ENCODE measurements at places on chromosomes 13 and 19. TPM values are rescaled to one million over a fixed set of nuclear protein-coding genes. Genes with fewer than 3 reads are reported as not detected.

DNA sequence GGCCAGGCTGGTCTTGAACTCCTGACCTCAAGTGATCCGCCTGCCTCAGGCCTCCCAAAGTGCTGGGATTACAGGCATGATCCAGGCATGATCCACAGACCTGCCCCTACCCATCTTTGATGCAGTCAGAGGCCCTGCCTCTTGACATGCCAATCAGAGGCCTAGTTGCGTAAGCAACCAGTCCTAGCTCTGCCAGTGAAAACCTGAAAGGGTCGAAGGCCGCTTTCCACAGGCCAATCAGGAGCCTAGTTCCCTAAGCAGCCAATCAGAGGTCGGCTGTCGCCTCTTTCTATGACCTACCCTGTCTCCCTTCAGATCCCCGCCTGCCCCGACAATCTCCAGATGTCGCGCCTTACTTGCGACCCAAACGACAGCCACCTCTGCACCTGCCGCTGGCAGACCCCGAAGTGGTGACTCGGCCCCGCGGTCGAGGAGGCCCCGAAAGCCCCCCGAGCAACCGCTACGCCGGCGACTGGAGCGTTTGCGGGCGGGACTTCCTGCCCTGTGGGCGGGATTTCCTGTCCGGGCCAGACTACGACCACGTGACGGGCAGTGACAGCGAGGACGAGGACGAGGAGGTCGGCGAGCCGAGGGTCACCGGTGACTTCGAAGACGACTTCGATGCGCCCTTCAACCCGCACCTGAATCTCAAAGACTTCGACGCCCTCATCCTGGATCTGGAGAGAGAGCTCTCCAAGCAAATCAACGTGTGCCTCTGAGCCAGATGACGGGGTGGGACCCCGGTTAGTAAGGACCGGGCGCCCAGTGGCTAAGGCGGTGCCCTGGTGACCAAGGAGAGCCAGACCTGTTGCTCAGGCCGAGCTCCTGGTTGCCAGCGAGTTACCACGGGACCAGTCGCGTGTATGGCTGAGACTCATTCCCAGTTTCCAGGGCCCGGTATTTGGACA lies 6.3 kb downstream of the SYDE1 start:
- no peak overlapping the region for H3K4me3 ChIP-seq
- H3K36me3 ChIP-seq: no peaks in the 10 kb centered on the region
- H3K27ac ChIP-seq: no peak overlapping the region
- no peak for DNase-seq
- H3K27me3 ChIP-seq: no peaks in the 10 kb centered on the region
- 0 out of 2 replicates have a peak, but pooled peaks cover 3% of the 10 kb centered on the region for H3K4me1 ChIP-seq

- no peaks in the 10 kb centered on the region for H3K36me3 ChIP-seq
- H3K4me3 ChIP-seq: peak overlapping the region; percentile 27
- DNase-seq: no peak
- H3K27me3 ChIP-seq: no peaks in the 10 kb centered on the region
- H3K27ac ChIP-seq: no peak overlapping the region
These were observed 1.1 kb downstream of the CNN1 start for GRCh38 chr19:11539495-11540365.

DNA sequence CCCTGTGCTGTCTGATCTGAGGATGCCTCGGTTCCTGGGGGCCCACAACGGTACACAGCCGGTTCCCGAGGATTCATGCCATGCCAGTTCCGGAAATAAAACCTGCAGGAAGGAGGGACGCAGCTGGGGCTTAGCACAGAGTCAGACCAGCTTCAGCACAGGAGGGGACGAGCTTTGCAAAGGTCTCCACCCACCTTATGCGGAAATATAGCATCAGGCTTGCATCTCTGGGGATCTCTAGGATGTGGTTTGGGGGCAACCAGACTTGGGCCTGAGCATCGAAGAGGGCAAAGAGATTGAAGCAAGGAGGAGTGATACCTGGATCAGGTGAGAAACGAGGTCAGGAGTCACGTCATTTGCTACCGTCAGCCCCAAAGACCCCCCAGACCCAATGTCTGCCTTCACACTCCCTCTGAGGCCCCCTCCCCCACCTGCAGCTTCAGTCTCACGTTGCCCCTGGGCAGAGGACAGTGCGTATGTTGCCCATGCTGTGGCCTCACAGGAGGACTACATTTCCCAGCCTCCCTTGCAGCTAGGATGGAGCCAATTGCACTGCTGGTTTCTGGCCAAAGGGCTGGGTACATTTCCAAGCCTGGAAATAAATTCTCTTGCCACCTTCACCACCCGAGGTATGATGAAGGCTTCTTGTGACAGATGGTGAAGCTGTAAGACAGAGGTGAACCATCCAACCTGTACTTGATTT lies 12.1 kb downstream of the TYK2 start:
- no peak overlapping the region for H3K4me3 ChIP-seq
- peaks cover 4% of the 10 kb centered on the region for H3K36me3 ChIP-seq
- H3K4me1 ChIP-seq: no peaks in the 10 kb centered on the region
- no peaks in the 10 kb centered on the region for H3K27me3 ChIP-seq
- no peak overlapping the region for H3K27ac ChIP-seq
- no peak for DNase-seq

NALCN gene
- total RNA-seq: not detected

DNA sequence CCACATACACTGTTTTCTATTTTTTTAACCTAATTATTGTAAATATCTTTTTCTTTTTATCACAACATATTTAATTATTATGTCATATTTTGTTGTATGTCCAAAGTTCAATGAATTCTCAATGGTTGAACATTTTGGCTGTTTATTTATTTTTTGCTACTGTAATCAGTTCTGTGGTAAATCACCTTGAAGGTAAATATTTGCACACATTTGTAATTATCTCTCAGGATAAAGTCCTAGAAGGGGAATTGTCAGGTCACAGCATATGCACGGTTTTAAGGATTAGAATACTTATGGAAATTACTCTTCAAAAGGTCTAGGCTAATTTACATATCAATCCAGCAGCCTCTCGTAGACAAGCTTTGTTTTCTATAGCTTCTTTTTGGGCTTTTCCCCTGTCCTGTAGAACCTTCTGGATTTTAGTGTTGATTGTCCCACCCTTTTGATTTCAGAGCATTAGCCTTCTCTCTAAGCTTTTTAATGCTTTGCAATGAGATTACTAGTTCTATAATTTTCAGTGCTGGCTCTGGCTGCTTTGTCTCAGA lies 362.6 kb downstream of the KCNRG start:
- DNase-seq: no peak
- no peak overlapping the region for H3K27ac ChIP-seq
- 0 out of 2 replicates have a peak, but pooled peaks cover 2% of the 10 kb centered on the region for H3K36me3 ChIP-seq
- no peaks in the 10 kb centered on the region for H3K27me3 ChIP-seq

- H3K27ac ChIP-seq: peak overlapping the region; percentile 71
- no peak for DNase-seq
- no peaks in the 10 kb centered on the region for H3K27me3 ChIP-seq
- no peaks in the 10 kb centered on the region for H3K36me3 ChIP-seq
- peaks cover 15% of the 10 kb centered on the region for H3K4me1 ChIP-seq
These were observed 231.6 kb upstream of the IRS2 start for GRCh38 chr13:110018009-110018408.

DNA sequence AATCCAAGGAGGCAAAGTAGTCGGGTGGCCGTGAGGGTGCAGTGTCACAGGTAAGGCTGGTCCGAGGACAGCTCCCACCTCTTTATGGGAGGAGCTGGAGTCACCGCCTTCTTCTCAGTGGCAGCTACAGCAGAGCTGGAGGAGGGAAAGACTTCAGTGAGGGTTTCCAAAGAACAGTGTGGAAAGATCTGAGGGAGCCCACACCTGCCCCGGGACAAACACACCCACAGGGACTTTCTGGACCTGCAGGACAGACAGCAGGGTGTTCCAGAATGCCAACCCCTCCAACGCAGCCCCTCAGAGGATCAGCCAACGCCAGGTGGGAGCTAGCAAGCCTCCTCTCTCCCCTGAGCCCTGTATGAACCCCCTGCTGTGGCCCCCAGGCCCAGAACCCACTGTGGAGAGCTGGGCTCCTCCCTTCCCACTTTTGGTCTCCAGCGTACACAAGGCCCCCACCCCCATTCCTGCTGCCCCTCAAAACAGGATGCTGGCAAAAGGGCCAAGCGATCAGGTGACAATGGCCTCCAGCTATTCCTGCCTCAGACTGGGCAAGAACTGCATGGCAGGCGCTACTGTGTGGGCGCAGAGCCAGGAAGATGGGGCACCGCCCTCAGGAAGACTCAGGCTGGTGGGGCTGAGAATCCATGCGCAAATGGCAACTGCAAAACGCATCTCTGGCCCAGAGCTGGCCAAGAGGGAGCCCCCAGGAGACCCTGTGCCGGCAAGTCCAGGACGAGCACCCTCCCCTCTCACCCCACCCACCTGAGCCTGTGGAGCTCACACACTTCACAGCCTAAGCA lies 3.5 kb upstream of the CD320 start:
- H3K36me3 ChIP-seq: peaks cover 2% of the 10 kb centered on the region
- H3K4me1 ChIP-seq: no peaks in the 10 kb centered on the region
- H3K4me3 ChIP-seq: no peak overlapping the region
- no peak for DNase-seq

GRCh38 chr13:28581451-28581850 lies 77.5 kb upstream of the POMP start:
- no peaks in the 10 kb centered on the region for H3K27me3 ChIP-seq
- no peak overlapping the region for H3K27ac ChIP-seq
- DNase-seq: no peak

DNA sequence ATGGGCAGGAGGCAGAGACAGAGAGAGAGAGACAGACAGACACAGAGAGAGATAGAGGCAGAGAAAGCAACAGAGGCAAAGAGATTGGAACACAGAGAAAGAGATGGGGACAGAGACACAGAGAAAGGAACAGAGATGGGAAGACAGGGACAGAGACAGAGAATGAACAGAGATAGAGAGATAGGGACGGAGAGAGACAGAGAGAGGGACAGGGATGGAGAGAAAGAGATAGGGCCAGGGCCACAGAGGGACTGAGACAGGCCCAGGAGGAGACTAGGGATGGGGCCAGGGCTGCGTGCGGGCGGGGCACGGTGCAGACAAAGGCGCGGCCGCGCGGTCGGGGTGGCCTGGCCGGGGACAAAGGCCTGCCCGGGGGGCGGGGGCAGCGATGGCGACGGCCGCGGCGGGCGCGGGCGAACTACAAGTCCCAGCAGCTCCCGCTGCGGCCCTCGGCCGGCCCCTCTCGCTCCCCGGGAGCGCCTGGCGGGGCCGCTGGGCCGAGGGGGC lies at the start of gene ZNF358:
Gene ZNF358 (plus strand): TSS at position 459 of the 507 bp plus-strand sequence. CDS start 3,140 bp downstream, outside the sequence.
- H3K36me3 ChIP-seq: peaks cover 1% of the 10 kb centered on the region
- peak within 1 kb of the TSS; percentile 40 for H3K27ac ChIP-seq
- peak within 1 kb of the TSS; percentile 75 for H3K4me3 ChIP-seq
- H3K27me3 ChIP-seq: no peaks in the 10 kb centered on the region

GRCh38 chr13:76296751-76297150 lies 589.5 kb downstream of the KCTD12 start:
- no peaks in the 10 kb centered on the region for H3K4me1 ChIP-seq
- H3K27me3 ChIP-seq: no peaks in the 10 kb centered on the region
- no peak overlapping the region for H3K27ac ChIP-seq
- DNase-seq: no peak
- no peak overlapping the region for H3K4me3 ChIP-seq
- no peaks in the 10 kb centered on the region for H3K36me3 ChIP-seq

CD22 gene
- total RNA-seq: not detected

GRCh38 chr13:75635828-75636435 lies at the start of gene LMO7:
LMO7 (plus strand) TSS chr13:75636330; CDS start chr13:75636658, 328 bp downstream.
- peak within 1 kb of the TSS; percentile 57 for H3K4me3 ChIP-seq
- H3K27me3 ChIP-seq: no peaks in the 10 kb centered on the region
- peak; percentile 88 for DNase-seq
- no peaks in the 10 kb centered on the region for H3K36me3 ChIP-seq
- peaks cover 8% of the 10 kb centered on the region for H3K4me1 ChIP-seq
- H3K27ac ChIP-seq: peak within 1 kb of the TSS; percentile 42

DNA sequence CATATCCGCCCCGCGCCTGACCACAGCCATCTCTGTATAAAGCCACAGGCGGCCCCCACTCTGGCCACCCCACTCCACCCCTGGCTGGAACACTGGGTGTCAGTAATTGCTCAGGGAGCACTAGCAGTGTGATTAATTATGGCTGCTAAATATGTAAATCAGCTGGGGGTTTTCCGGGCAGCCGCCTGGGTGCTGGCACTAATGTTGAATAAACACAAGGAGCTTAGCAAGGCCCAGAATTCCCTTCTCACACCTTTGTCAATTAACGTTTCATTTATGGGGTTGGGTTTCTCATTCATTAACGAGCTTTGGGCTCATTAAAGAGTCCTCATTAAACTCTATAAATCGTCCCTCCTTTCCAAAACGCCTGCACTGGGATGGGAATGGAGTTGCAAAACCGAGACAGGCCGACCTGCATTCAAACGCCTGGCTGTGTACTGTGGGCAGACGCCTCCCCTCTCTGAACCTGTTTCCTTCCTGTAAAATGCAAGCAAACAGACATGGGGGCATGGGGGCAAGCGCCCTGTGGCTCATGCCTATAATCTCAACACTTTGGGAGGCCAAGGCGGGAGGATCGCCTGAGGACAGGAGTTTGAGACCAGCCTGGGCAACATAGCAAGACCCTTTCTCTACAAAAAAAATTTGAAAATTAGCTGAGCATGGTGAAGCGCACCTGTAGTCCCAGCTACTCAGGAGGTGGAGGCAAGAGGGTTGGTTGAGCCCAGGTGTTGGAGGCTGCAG lies 17.7 kb upstream of the OLFM2 start:
- DNase-seq: no peak
- no peak overlapping the region for H3K4me3 ChIP-seq
- H3K36me3 ChIP-seq: no peaks in the 10 kb centered on the region
- no peak overlapping the region for H3K27ac ChIP-seq

DNA sequence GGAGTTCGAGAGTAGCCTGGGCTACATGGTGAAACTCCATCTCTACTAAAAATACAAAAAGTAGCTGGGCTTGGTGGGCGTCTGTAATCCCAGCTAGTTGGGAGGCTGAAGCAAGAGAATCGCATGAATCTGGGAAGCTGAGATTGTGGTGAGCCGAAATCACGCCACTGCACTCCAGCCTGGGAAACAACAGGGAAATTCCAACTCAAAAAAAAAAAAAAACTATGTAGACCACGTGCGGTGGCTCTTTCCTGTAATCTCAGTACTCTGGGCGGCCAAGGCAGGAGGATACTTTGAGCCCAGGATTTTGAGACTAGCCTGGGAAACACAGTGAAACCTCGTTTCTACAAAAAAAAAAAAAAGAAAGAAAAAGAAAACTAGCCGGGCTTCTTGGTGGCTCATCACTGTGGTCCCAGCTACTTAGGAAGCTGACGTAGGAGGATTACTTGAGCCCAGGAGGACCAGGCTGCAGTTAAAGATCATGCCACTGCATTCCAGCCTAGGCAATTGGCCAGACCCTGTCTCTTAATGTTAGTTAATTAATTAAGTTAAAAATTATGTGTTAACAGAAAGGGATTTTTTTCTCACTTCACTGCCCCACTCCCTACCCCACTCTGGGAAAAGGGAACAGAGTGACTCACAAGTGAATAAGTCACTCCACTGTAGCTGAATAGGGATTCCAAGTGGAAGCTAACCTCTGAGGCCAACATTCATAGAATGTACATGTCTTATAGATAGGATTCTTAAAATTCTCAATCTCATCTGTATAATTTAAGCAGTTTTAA lies 2.2 kb downstream of the ZNF83 start:
- no peak overlapping the region for H3K4me3 ChIP-seq
- peaks cover 5% of the 10 kb centered on the region for H3K4me1 ChIP-seq
- H3K27me3 ChIP-seq: no peaks in the 10 kb centered on the region

GRCh38 chr13:22703601-22704209 lies 477.1 kb upstream of the SGCG start:
- no peaks in the 10 kb centered on the region for H3K4me1 ChIP-seq
- no peak overlapping the region for H3K27ac ChIP-seq
- H3K27me3 ChIP-seq: no peaks in the 10 kb centered on the region
- H3K36me3 ChIP-seq: no peaks in the 10 kb centered on the region
